ENCODE measurements at places on chromosomes 11 and 22.

DNA sequence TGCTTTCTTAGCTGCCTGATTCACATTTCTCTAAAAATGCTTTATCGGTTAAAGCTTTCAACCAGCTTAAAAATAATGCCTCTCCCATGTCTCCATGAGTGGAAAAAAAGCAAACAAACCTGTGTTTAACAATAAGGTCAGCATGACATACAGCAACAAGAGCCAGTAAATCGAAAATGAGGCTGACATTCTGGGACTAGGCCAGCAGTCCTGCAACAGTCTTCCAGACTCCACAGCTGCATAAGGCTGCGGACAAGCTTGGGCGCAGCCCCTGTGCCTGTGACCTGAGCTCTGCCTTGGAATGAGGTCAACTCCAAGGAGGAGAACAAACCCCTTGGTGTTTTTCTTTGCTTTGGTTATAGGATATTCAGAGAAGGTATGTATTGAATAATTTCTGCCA, 95.5 kb downstream of the PGR start:
- peak overlapping the region; percentile 82 for H3K27ac ChIP-seq
- H3K4me3 ChIP-seq: peak overlapping the region; percentile 30
- no peaks in the 10 kb centered on the region for H3K36me3 ChIP-seq
- H3K27me3 ChIP-seq: no peaks in the 10 kb centered on the region

- H3K4me3 ChIP-seq: no peak overlapping the region
- no peaks in the 10 kb centered on the region for H3K27me3 ChIP-seq
These were observed 32.9 kb upstream of the HORMAD2 start for GRCh38 chr22:30047364-30047738.

DNA sequence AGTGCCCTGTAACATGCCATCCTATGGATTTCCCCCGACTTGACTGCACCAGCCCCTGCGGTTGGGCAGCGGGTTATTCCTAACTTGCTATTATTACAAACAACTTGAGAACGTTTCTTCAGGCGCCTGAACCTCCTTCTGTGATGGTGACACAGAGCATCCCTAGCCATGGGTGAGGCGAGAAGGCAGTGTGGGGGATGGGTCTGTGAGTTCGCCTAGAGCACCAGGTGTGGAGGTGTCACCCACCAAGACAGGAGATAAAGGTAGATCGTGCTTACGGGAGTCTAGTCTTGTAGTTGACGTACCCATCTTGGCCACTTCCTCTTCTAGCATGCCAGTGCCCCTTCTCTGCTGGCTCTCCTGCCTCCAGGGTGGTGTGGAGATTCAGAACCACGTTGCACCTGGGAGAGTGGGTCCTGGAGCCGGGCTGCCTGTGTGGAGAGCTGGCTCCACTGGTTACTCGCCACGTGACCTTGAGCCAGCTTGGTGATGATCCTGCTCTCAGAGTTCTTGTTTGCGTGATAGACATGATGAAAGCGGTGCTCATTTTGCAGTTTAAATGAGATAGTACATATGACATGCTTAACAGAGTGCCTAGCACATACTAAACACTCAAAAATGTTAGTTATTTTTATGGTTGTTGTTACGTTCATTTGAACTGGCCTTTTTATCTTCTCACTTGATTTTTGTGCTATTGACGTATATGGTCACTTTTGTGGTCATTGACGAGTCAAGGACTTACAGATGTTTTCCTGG, 37.8 kb downstream of the TBC1D22A start:
- peaks cover 3% of the 10 kb centered on the region for H3K4me1 ChIP-seq
- H3K4me3 ChIP-seq: no peak overlapping the region
- H3K27me3 ChIP-seq: no peaks in the 10 kb centered on the region
- peaks cover 43% of the 10 kb centered on the region for H3K36me3 ChIP-seq
- H3K27ac ChIP-seq: no peak overlapping the region

- H3K4me3 ChIP-seq: no peak overlapping the region
- DNase-seq: no peak
- H3K36me3 ChIP-seq: no peaks in the 10 kb centered on the region
- H3K27ac ChIP-seq: no peak overlapping the region
- no peaks in the 10 kb centered on the region for H3K27me3 ChIP-seq
These were observed 57.9 kb downstream of the TRIM29 start for GRCh38 chr11:120079750-120080610.

DNA sequence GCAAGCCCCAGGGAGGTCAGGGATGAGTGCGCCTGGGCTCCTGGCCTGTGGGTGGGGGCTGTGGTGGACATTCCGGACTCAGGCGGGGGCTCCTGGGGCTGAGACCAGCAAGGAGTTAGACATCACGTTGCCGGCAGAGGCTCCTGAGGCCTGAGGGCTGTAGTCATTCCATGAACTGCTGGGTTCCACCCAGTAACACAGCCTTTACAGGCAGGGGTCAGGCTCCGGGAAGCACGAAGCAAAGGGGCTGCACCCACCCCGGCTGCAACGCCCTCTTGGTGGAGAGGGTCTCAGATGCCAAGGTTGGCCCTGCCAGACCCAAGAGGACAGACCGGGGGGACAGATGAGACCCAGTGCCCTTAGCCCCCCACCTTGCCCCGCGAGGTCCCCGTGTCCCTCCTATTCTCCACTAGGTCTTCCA, 9.0 kb downstream of the TNNT3 start:
- H3K4me1 ChIP-seq: peaks cover 13% of the 10 kb centered on the region
- H3K36me3 ChIP-seq: no peaks in the 10 kb centered on the region
- no peak for DNase-seq

GRCh38 chr11:1043563-1044096, 7.1 kb upstream of the MUC6 start:
- H3K36me3 ChIP-seq: no peaks in the 10 kb centered on the region
- no peaks in the 10 kb centered on the region for H3K4me1 ChIP-seq
- H3K27me3 ChIP-seq: peaks cover 15% of the 10 kb centered on the region

GRCh38 chr11:117180661-117181585, 2.4 kb downstream of the SIDT2 start:
- no peaks in the 10 kb centered on the region for H3K4me1 ChIP-seq
- peak; percentile 67 for DNase-seq
- H3K4me3 ChIP-seq: no peak overlapping the region

DNA sequence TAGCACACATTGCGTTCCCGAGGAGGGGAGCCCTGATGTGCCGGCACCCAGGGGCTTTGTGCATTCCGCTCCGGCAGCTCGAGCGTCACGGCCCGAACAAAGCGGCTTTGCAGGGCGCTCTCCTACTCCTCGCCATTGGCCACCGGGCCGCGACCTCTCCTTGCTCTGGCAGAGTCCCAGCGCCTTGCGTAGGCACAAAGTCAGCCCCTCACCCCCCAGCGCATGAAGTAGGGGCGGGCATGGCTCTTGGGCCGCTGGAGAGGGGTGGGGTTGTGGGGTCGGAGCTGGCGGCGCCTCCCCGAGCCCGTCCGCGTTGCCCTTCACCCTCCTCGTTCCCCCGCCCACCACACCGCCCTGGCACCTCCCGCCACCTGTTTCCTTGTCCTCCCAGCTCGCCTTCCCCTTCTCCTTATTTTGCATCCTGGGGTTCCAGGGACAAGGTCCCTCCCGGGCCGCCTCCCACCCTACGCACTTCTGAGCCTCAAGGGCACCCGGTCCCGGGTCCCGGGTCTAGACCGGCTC, 753 bp upstream of the PPARA start:
- H3K27me3 ChIP-seq: no peaks in the 10 kb centered on the region
- peak overlapping the region; percentile 93 for H3K4me3 ChIP-seq
- peak overlapping the region; percentile 80 for H3K27ac ChIP-seq
- peak; percentile 80 for DNase-seq

- no peaks in the 10 kb centered on the region for H3K27me3 ChIP-seq
- peaks cover 4% of the 10 kb centered on the region for H3K4me1 ChIP-seq
- no peak for DNase-seq
- no peak overlapping the region for H3K27ac ChIP-seq
- no peaks in the 10 kb centered on the region for H3K36me3 ChIP-seq
These were observed 107.7 kb upstream of the PARVA start for GRCh38 chr11:12269446-12270214.

DNA sequence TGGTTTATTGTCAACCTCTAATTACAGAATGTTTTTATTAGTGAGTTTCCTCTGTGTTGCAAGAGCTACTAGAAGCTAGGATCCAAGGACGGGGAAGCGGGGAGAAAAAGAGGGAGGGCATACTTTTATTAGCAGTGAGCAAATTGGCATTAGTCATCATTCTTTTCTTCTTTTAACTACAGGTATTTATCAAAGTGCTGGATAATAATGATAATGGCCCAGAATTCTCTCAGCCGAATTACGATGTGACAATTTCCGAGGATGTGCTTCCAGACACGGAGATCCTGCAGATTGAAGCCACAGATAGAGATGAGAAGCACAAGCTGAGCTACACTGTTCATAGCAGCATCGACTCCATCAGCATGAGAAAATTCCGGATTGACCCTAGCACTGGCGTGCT, 179.7 kb upstream of the MTNR1B start:
- no peaks in the 10 kb centered on the region for H3K4me1 ChIP-seq
- H3K36me3 ChIP-seq: no peaks in the 10 kb centered on the region
- no peaks in the 10 kb centered on the region for H3K27me3 ChIP-seq
- no peak overlapping the region for H3K4me3 ChIP-seq

- no peak overlapping the region for H3K27ac ChIP-seq
- DNase-seq: no peak
- no peaks in the 10 kb centered on the region for H3K27me3 ChIP-seq
These were observed 15.3 kb downstream of the MICAL2 start for GRCh38 chr11:12125609-12126149.

DNA sequence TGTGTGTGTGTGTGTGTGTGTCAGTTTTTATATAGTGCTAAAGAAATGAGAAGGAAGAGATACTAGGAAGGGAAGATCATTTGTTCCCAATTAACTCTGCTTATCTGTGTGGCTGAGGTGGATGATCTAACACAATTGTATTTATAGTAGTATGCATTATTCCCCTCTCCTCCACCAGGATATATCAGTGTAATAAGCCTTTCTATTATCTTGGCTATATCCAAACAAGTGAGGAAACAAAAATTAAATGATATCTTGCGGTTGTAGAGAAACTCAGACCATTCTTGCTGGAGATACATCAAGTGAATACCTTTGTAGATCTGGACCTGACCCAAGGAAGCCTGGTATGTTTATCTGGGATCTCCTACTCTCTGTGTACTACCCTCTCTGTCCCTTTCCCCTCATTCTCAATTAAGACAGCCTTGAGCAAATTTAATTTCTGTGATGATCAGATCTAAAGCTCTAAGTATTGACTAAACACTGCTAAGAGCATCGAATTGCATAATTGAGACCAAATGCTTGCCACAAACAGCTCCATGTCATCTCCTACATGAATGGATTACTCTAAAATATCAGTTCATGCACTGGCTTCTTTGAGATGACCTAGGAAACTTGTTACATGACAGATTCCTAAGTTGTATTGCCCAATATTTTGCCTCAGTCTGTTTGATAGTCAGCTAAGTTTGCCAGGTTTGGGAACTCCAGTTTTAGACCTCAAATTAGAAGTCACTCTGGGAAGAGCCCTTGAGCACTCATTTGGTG, 185.3 kb upstream of the CTSC start:
- H3K27me3 ChIP-seq: no peaks in the 10 kb centered on the region
- H3K4me1 ChIP-seq: no peaks in the 10 kb centered on the region
- no peak for DNase-seq
- H3K27ac ChIP-seq: no peak overlapping the region
- no peaks in the 10 kb centered on the region for H3K36me3 ChIP-seq
- no peak overlapping the region for H3K4me3 ChIP-seq

DNA sequence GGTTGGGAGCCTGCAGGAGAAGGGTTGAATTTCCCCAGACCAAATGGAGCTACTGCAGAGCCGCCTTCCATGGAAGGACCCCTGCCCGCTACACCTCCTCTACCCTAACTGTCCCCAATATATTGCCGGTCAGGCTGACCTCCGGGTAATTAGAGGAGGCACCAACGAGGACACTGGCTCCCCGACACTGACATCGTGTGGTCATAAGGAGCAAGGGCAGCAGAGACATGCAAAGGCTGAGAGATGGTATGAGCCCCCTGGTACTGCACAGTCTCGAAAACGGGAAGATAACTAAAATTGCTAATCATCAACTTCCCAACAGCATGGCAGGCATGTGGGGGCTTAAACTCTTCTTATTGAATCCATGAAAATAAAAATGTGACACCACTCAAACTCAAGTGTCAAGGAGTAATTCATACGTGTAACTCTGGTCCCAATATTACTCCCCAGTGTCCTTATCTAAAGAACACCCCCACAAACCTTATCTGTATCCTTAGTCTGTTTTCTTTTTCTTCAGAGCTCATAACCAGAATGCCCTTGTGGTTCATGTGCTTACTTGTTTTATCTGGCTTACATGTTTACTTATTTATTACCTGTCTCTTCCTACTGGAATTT, 4.4 kb downstream of the CAVIN3 start:
- peak; percentile 59 for DNase-seq
- no peak overlapping the region for H3K27ac ChIP-seq
- no peaks in the 10 kb centered on the region for H3K27me3 ChIP-seq
- H3K4me1 ChIP-seq: peaks cover 10% of the 10 kb centered on the region
- no peak overlapping the region for H3K4me3 ChIP-seq

GRCh38 chr11:15837901-15838489, 518.4 kb downstream of the SOX6 start:
- H3K4me3 ChIP-seq: no peak overlapping the region
- no peak for DNase-seq
- H3K27me3 ChIP-seq: no peaks in the 10 kb centered on the region
- peaks cover 16% of the 10 kb centered on the region for H3K4me1 ChIP-seq
- no peak overlapping the region for H3K27ac ChIP-seq
- H3K36me3 ChIP-seq: no peaks in the 10 kb centered on the region

DNA sequence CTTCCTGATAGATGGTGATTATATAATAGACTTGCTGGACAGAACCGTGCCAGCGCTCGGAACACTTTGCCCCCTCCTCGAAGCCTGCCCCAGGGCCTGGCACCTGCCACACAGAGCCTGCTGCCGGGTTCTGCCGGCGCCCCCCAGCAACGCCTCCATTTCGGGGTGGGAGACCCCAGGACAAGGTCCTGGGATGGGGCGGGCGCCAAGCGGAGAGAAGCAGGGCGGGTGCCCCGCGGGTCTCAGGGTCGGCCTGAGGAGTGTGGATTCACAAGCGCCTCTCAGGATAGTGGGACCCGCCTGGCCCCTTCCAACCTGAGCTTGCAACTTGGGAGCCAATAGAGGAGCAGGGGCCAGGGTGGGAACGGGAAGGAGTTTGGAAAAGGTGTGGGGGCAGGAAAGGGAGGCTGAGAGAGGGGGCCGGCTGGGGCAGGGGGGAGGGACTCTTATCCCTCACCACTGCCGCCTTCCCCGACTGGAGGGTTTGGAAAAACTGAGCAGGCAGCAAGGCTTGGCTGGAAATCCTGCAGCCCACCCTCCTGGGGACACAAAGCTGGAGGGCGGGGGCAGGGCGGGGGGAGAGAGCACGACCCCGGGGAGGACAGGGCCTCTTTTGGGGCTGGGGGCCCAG, 3.3 kb upstream of the BCL9L start:
- peak overlapping the region; percentile 81 for H3K4me3 ChIP-seq
- H3K27me3 ChIP-seq: no peaks in the 10 kb centered on the region
- H3K27ac ChIP-seq: peak overlapping the region; percentile 100
- peak; percentile 72 for DNase-seq
- H3K36me3 ChIP-seq: no peaks in the 10 kb centered on the region
- H3K4me1 ChIP-seq: peaks cover 27% of the 10 kb centered on the region

DNA sequence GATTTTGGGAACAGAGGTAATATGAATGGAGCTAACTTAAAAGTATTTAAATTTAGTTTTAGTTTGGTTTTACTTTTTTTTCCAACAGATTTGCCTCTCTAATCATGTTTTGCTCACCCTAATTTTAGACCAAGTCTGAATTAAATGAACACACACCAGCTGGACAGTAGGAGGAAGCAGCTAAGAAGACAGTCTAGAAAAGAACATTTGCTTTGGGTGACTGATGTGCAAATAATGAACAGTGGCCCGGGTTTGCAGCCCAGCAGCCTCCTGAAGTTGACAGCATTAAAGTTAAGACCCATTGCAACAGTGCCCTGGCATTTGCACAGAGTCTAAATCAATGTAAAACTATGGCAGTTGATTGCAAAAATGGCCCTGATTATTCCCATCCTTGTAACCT, 66.4 kb upstream of the SORL1 start:
- H3K27me3 ChIP-seq: no peaks in the 10 kb centered on the region

- DNase-seq: peak; percentile 54
- peak overlapping the region; percentile 87 for H3K27ac ChIP-seq
- H3K36me3 ChIP-seq: peaks cover 11% of the 10 kb centered on the region
- H3K27me3 ChIP-seq: no peaks in the 10 kb centered on the region
- H3K4me3 ChIP-seq: no peak overlapping the region
These were observed 5.7 kb downstream of the DNAL4 start for GRCh38 chr22:38788021-38788816.

All from heart left ventricle (tissue), 16 donors.